ENCODE measurements at places on chromosomes 2 and 18.

DNA sequence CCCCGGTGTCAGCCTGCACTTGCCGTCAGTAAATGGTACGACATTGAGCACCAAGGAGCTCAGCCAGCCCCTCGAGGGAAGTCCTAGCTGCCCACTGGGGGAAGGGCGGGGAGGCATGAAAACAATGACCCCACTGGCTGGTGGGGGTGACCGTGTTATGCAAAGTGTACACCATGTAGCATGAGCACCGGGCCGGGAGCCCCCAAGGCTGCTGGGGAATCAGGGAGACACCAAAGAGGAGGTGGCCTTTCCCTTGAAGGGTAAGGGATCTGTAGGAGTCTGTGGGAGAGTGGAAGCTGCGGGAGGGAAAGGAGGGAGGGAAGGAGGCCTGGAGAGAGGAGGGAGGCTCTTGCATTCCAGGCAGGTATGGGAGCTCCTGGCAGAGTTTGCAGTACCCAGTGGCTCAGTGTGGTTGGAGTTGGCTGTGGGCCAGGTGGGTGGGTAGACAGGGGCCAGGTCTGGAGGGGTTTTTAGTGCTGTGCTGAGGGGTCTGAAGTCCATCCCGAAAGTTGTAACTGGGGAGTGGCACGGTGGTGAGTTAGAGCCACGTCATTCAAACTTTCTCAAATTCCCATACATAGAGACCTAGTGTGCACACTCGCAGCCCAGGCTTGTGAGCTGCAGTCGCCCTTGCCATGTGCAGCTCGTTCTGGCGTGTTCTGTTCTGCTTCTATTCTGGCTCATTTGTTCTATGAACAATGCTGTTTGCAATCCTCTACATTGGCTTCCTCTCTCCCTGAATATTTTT lies 22.4 kb downstream of the RRM2 start:
- DNase-seq = no peak

DNA sequence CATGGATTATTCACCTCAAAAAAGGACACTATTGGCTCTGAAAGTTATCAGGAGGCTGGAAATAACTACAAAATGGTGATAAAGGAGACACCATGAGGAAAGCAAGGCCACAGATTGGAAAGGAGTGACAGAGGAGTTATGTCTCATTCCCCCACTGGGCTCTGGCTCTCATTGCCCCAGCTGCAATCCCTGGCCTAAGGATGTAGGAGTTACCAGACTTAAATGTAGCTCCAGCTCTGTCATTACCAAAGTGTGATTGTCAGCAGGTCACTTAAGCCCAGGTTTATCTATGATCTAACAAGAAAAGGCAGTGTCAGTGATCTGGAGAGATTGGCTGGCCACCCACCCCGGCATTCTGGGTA lies 1228.2 kb upstream of the DDX18 start:
- DNase-seq = no peak

DNA sequence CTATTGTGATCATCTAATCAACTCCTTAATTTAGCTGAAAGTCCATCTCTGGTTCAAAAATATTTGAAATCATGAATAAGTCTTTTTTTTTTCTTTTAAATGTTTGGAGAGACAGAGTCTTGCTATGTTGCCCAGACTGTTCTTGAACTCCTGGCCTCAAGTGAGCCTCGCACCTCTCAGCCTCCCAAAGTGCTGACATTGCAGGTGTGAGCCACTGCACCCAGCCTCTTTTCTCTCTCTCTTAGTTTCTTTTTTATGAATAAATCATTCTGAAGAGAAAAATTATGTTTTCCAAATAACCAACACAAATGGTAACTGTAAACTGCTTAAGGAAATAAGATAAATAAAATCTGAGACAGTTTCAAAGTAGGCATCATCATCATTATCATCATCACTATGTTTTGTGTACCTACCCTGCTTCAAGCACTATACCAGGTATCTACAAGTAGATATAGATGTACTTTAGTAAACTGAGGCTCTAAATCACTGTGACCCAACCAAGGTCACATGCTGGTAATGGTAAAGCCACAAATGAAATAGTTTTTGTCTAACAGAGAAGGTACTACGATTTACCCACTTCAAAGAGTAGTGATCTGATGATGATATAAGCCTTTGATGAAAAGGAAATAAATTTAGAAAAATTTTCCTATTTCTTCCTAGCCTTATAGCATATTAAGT lies 5.0 kb upstream of the NBAS start:
- no peak for DNase-seq

DNA sequence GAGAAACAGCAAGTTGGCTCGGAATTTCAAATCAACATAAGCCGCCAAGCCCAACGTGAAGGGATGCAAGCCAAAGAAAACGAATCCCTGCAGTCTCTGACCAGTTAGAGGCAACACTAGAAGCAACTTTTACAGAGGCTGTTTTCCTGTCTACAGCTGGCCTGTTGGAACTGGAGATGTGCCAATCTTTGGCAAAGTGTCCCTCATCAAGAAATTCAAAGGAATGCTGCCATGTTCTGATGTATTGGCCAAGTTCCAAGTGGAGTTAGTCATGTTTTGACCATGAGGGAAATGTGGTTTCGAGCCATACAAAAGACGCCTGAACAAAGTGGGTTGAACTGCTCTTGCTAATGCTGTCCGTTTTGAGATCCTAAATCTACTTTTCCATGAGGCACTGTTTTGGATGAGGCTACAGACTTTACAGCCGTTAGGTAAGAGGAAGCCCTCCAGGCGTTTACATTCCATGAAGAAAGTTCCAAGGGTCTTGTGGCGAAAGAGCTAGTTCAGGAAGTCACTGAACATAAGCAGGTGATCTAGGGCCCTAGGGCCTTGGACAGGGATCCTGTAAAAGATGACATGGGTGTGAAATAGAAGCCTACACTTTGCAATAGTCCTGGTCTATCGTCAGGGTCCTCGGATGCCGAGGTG lies 140.7 kb upstream of the PXDN start:
- DNase-seq = no peak

DNA sequence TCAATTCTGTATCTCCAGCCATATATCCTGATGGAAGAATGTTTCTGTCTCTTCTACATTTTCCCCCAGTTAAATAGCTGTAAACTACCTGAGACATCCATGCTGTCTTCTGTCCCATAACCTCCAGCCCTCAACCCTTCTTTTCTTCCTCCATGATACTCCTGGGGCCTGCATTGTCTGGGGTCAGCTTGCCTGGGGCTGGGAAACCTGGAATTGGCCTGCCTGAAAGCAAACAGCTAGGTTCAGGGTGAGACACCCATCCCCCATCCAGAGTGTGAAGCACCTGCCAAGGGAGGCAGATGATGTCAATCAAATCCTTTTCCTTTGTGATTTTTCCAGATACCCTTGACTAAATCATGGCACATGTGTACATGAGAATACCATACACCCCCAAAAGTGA lies 313.7 kb upstream of the MGAT5 start:
- DNase-seq = no peak

DNA sequence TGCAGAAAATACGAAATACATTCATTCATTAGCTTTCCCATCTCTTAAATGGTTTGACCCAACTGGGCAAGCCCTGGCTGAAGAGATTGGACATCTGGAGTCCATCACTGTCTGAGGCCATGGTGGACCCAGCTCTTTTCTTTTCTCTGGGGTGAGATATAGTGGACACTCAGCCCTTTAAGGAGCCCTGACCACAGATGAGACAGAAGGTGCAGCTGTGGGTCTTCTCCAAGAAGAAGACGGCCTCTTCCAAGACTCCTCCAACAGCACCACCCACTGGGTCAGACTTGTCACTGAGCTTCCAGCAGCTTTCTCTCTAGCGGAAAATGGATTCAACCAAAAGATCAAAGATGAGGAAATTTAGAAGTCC lies 27.2 kb downstream of the TWIST2 start:
- DNase-seq = no peak

DNA sequence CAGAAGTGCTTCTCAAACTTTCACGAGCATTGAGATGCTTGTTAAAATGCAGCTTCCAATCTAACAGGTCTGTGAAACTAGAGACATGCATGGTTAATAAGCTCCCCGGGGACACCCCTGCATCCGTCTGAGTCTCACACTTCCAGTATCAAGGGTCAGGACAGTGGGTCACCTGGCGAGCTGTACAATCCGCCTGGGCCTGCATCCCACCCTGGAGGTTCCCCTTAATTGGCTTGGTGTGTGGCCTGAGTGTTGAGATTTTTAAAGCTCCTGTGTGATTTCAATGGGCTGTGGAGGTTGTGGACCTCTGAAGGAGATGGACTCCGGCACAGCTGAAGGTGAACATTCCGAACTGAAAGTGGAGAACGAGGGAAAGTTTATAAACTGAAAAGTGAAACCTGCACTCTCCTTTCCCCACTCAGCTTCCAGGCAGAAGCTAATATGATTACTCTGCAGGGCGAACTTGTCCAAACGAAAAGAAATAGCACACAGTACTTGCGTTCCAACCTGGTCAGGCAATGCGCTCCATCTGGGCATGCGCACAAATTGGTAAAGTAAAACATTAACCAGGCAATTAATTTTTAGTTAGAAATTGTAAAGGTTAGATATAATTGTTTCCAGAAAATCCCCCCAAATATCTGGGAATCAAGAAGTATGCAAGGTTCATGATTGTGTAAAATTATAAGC lies 191.7 kb upstream of the ALKAL2 start:
- no peak for DNase-seq

- DNase-seq = no peak
Measured at GRCh38 chr2:70553334-70553583, 367 bp downstream of the TGFA start.

DNA sequence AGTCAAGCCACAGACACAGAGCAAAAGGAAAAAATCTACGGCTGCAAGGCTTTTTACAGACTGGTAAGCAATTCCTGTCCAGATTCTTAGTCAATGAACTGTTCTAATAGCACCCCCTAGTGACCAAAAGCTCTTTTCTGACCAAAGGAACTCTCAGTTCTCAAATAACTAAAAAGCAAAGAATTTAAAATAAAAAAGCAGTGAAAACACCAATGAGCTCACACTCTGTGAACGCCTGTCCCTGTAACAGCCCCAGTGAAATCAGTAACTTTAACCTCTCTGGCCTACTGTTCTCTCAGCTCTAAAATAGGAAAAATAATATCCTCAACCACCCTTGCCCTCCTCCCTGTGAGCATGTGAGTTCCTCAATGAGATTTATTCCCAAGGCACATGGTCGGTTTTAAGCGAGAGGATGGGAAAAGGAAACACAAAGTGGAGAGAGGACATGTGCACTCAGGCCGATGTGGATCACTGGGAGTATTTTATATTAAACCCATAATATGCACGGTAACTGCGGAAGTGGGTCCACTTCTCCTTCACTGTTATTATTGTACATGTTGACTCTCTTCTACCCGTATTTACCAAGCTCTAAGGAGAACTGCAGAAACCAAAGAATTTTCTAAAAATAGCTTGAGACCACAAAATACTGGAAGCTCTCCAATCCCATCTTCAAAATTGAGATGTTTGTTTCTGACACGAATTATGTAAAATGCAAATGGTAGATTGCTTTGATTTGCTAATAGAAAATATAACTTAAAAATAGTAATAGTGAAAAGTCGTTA lies 128.5 kb downstream of the STK39 start:
- peak; percentile 51 for DNase-seq

DNA sequence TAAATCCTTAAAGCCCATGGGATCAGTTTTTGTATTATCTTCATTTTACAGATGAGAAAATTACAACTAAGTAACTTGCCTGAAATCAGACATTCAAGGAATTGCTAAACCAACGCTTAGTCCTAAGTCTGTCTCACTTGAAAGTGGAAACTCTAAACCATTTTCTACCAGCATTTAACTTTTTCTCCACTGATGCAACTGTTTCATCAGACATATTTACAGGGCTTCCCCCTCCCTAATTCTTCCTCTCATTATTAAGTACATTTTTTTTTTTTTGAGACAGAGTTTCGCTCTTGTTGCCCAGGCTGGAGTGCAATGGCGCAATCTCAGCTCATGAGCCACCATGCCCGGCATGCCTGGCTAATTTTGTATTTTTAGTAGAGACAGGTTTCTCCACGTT lies 88.6 kb downstream of the ACVR1C start:
- no peak for DNase-seq

GRCh38 chr2:66431274-66431642 lies 3.7 kb upstream of the MEIS1 start:
- DNase-seq = no peak

DNA sequence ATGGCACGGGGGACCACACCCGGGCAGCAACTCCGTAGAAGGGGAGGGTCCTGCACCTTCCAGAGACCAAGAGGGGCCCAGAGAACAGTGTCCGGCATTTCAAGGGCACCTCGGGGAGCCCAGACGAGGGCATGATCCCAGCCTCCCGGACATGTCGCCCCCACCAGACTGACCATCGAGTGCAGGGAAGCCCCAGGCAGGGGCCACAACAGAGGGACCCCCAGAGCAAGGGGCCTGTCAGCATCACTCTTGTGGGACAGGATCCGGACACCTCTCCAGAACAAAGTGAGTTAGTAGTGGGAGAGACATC lies 50.4 kb upstream of the CTDP1 start:
- no peak for DNase-seq

DNA sequence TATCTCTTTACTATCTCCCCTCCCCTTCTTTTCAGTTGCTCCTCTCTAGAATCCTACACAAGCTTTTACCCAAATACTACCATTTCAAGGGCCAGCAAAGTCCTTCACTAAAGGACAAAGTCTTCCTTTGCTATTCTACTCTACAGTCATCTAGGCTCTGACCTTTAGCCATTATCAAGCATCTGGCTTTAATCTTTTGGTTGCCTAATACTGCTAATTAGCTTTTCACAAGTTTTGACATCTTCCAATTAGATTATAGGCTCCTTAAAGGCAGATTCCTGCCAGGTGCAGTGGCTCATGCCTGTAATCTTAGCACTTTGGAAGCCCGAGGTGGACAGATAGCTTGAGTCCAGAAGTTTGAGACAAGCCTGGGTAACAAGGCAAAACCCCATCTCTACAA lies 194.4 kb downstream of the SH3BP4 start:
- no peak for DNase-seq

GRCh38 chr2:46885376-46885775 lies 30.2 kb downstream of the MCFD2 start:
- no peak for DNase-seq

GRCh38 chr2:232817756-232818155 lies 41.4 kb upstream of the KCNJ13 start:
- no peak for DNase-seq

- no peak for DNase-seq
Measured at GRCh38 chr2:263774-264492, at the start of gene SH3YL1. TSS of gene SH3YL1 (minus strand) at chr2:264032. CDS start at chr2:263984, 48 bp downstream.

DNA sequence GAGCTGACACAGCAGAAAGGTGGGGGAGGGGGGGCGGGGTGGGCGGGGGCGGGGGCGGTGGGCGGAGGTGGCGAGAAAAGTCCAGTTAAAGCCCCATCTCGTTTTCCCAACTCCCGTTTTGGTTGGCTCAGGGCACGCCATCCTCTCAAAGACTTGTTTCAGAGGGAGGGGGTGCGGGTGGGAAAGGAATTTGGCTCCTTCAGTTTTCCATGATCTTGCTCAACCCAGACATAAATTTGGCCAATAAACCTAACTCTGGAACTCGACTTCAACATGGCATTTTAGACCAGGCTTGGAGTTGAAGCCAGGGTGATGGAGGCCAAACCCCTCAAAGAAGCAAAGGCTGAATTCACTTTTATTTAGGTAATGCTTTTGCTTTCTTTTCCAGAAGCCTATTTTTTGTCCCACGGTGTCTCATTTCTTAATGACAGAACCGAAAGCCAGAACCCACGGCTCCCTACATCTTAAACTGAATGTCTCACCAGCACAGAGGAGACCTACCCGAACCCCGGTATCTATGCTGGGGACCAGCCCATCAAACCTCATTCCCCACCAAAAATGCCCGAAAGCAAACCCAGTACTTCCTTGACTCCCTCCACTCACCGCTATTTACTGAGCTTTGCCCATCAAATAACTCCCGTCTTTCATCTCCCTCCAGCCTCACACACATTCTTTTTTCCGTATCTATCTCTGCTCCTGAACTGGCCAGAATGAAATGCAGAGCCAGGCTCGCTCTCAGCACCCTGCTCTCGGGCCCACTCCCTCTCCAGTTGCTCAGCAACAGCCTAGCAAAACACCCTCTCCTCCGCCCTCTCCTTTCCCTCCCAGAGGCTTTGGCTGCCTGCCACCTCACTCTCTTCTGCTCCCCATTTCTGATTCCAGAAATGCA lies 4.3 kb downstream of the IGFBP5 start:
- DNase-seq = no peak

Measured in AML-193 (cell line).